ENCODE measurements at places on chromosomes 13 and 19. TPM values are rescaled to one million over a fixed set of nuclear protein-coding genes. Genes with fewer than 3 reads are reported as not detected.

C19orf81 gene
- total RNA-seq = 1.7 TPM

ATP4B gene
- not detected for total RNA-seq

IGFL3 gene
- not detected for total RNA-seq

SHC2 gene
- not detected for total RNA-seq

C2CD4C gene
- total RNA-seq = 0.10 TPM

USHBP1 gene
- total RNA-seq = not detected

OR7A5 gene
- not detected for total RNA-seq

CGB1 gene
- total RNA-seq = not detected

SRRM5 gene
- total RNA-seq = 0.27 TPM

ZNF506 gene
- total RNA-seq = 32.6 TPM

TPT1 gene
- 3,631 TPM for total RNA-seq

MEIS3 gene
- not detected for total RNA-seq

ZNF700 gene
- 12.4 TPM for total RNA-seq

PLK5 gene
- not detected for total RNA-seq

GRIK5 gene
- 2.2 TPM for total RNA-seq

ZNF99 gene
- not detected for total RNA-seq

PSPN gene
- total RNA-seq = 1.9 TPM

KCNN1 gene
- 0.30 TPM for total RNA-seq
